ENCODE measurements at places on chromosomes 4 and X. TPM values are rescaled to one million over a fixed set of nuclear protein-coding genes. Genes with fewer than 3 reads are reported as not detected.

The PABPC4L gene
- not detected for polyA plus RNA-seq

The TRIM60 gene
- not detected for polyA plus RNA-seq

The SATL1 gene
- polyA plus RNA-seq: 2.6 TPM

The IL3RA gene
- not detected for polyA plus RNA-seq

The GAGE12H gene
- not detected for polyA plus RNA-seq

The SMPX gene
- polyA plus RNA-seq: not detected

The TCEAL3 gene
- polyA plus RNA-seq: 38.2 TPM

The ARX gene
- 42.8 TPM for polyA plus RNA-seq

Data from neural cell (in vitro differentiated cells).